NCI-H524 (cell line): ENCODE measurements at places on chromosomes 5 and 9.
A peak's percentile ranks its signal among the peaks of the same experiment; 100 is the strongest.

DNA sequence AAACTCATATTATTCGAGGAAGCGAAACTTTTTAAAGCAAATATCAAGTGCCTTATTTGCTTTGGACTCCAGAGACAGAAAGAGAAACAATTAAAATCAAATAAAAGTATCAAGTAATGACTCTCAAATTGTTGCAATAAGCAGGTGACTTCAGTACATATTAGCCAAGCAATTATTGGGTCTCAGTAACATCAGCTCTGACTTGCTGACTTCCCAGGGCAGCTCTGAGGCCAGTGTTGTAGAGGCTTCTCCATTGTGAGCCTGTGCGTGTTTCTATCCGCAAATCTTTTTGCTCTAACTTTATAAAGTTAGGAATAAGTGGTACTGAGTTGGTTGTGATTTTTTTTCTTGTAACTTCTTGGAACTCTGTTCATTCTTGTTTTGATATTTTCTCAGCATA, 186.8 kb upstream of the PRLR start:
- DNase-seq = no peak

- DNase-seq = no peak
Measured at GRCh38 chr5:858726-859125, 7.9 kb upstream of the ZDHHC11 start.

DNA sequence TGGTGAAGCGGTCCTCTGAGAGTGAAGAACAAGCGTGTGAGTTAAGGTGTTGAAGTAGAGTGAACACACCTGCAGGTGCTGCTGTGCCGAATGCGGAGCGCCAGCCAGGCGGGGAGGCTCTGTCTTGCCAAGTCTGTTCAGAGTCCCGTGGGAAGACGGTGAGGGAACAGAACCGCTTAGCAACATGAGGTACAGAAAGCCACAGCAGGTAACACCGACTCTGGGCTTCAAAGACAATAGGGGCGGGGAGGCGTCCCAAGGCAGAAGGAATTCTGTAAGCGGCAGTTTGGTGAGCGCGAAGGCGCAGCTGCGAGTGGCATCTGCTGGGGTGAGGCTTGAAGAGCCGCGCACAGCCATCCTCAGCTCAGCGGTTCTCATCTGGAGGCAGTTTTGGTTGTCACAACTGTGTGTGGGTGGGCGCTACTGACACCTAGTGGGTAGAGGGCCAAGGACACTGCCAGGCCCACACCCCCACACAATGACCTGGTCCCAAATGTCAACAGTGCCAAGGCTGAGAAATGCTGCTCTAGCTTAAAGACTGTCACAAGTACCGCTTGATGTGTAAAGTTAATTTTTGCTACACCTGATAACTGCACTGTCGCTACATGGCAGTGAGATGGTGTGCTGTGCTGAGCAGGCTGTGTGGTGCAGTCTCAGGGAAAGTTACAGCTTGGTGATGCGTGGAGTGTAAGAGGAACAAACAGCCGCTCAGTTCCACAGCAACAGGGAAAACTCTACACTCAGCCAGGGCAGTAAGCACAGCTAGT, 67.4 kb upstream of the TBC1D9B start:
- peak; percentile 94 for DNase-seq

DNA sequence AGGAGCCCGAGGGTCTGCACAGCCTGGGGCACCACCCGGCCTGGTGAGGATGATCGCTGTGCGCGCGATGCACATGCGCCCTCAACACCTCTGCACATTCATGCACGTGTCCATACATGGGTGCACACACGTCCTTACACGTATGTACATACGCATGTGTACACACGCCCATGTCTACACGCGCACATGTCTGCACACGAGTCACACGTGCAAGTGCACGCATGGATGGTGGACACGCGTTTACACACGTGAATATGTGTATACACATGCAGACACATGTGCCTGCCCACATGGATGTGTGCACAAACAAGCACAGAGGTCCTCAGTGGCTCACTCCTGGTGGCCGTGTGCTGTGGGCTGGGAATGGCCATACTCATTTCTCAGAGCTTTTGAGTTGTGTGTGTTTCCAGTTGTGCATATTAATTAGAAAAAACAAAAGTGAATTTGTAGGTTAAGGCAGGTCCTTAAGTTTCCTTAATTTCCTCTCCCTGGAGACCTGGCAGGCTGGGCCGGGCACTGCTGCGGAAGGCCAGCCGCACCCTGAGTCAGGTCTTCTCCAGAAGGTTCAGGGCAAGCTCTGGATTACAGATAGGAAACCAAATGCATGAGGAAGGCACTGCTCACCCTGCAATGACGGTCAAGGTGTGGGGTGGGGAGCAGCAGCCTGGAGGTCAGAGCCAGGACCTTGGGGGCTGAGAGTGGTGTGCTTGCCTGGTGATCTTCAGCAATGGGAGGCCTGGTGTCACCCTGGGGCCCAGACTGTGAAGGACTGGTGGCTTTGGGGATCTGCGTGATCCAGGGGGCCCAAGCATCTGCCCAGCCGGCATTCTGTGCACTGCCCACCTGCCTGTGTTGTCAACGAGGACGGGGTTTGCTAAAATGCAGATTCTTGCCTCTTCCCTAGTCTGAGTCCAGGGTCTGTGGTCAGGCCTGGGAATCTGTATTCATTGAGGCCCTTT, 1.3 kb upstream of the RNU6ATAC start:
- DNase-seq = no peak

DNA sequence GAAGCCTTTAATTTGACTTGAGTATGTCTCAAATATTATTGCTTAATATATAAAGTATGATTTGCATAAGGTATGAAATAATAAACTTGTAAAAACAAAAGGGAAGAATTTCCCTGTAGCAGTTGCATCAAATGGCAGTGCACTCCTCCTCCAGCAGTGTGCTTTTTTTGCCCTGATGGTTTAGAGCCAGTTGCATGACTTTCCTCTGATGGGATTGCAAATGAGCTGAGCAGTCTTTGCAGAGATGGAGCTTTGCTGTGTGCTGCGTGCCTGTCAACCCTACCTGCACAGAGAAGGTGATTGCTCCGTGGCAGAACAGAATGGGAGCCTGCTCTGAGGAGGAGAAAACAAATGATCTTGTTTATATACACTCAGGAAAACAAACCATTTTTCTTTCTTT, 22.7 kb upstream of the CATSPER3 start:
- DNase-seq = no peak

DNA sequence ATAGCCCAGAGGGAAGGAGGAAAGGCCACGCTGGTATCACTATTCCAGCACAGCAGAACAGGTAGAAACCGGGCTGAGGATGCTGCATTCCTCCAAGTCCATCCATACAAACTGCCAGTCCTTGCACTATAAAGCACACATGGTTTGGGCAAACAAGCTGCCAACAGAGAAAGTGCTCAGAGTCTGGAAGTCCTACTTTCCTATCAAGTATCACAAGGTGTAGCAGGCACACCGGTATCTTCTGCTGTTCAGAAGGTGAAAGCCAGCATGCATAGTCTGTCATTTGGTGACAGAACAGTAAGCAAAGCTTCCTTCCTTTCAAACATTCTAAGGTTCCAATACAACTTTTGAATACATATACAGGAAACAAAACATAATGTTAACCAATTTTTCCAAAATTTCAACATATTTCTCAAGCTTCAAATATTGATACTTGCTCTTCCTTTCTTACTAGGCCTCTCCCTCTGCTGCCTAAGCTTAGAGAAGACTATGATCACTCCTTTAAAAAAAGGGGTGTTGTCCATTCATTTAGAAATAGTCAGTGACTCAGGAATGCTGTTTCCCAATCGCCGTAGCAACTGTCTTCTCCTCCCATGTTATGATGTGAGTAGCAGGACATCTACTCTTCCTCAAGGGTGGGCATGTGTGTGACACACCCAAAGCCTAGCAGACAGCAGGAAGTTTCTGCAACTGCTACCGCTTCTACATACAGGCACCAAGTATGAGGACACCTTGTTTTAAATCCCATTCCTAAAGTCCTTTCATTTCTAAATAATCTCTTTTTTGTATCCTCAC, 14.7 kb downstream of the DIAPH1 start:
- no peak for DNase-seq

DNA sequence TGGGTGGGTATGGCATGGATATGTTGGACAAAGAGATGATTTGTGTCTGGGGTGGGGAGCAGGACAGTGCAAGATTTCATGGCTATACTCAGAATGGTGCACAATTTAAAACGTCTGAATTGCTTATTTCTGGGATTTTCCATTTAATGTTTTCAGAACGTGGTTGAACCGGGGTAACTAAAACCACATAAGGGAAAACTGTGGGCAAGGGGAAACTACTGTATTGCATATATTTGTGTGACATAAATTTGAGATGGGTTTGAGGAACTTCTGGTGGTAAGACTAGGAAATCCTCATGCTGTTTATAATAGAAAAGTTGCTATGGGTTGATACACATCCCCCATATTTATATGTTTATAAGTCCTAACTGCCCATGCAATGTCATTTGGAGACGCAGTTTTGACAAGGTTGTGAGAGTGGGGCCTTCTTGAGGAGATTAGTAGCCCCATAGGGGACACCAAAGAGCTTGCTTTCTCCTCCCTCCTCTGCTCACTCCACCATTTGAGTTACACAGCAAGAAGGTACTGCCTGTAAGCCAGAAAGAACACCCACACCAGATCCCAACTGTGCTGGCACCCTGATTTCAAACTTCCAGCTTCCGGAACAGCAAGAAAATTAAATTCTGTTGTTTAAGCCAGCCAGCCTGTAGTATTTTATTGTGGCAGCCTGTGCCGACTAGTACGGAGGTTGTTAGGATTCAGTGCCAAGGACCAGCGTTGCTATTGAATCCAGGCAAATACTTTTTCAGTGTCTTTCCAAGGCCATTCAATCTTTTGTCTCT, 2118.9 kb downstream of the MAT2B start:
- DNase-seq = no peak

- DNase-seq = no peak
Measured at GRCh38 chr9:5013374-5013773, 28.3 kb downstream of the JAK2 start.

DNA sequence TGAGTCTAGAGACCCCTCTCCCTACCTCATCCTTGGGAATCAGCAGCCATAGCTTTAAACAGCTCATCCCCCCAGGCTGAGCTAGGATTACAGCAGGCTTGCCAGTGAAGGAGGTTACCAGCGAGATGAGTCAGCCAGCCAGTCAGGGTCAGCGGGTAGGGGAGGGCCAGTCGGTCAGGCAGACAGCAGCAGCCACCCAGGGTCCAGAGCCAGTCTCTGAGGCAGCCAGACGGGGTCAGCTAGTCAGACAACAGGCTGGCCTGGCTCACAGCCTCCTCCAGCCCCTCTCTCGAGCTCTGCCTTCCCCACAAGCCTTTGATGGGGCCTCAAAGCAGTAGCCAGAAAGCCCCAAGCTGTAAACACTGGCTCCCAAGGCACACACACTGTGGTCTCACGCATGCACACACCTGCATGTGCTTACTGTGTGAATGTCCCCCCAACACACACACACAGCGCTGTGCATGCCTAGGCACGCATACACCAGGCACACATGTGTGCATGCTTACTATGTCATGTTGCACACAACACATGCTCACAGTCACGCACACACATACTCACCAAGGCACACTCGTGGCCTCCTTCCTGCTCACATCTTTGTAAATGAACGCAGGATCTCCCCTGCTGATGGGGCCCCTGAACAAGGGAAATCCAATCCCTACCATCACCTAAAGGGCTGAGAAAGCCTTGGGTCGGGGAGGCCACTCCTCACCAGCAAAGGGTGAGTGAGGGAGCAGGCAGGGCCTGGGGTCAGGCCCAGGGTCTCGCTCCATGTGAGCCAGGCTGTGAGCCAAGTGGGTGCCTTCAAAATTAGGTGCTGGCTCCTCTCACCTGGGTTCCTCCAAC, 28.2 kb upstream of the CPLX2 start:
- DNase-seq = no peak

GRCh38 chr9:86721226-86721781, 226.0 kb downstream of the GAS1 start:
- no peak for DNase-seq

GRCh38 chr9:85603936-85604335, 137.8 kb downstream of the AGTPBP1 start:
- DNase-seq = no peak

DNA sequence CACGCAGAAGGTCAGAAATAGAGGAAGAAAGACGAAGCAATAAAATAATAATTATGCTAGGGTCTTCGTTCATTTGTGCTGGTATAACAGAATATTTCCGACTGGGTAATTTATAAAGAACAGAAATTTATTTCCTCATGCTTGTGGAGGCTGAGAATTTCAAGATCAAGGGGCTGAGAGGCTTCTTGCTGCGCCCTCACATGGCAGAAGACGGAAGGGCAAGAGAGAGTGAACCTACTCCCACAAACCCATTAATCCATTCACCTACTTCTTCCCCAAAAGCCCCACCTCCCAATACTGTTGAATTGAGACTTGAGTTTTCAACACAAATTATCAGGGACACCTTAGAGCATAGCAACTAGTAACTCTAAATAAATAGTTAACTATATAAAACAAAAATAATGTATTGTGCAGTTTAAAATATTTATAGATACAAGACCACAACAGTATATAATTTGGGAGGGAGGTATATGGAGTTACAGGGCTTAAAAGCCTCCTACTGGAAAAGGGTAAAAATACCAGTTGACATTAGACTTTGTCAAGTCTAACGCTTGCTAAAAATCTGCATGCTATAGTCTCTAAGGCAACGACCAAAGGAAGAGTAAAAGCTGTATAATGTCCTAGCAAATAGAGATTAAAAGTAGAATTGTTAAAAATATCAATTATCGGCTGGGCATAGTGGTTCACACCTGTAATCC, 40.3 kb upstream of the NAA35 start:
- DNase-seq = no peak

DNA sequence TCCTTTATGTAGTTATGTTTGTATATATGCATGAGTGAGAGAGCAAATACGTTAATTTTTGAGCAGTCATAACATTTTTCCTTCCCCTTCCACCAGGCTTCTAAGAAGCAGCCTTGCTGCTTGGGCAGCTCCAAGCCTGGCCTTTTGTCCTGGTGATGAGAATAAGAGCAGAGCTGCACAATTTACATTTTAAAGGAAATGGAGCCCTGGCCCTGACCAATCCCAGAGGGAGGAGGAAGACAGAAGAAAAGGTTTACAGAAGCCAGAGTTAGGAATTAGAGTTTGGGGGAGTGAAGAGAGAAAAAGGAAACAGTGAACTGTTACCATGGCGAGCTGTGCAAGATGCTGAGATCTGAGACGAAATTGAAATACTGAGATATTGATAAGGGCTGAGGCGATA, 25.3 kb upstream of the EFNA5 start:
- no peak for DNase-seq

- DNase-seq = no peak
Measured at GRCh38 chr5:111214052-111214742, 10.0 kb upstream of the CAMK4 start.

DNA sequence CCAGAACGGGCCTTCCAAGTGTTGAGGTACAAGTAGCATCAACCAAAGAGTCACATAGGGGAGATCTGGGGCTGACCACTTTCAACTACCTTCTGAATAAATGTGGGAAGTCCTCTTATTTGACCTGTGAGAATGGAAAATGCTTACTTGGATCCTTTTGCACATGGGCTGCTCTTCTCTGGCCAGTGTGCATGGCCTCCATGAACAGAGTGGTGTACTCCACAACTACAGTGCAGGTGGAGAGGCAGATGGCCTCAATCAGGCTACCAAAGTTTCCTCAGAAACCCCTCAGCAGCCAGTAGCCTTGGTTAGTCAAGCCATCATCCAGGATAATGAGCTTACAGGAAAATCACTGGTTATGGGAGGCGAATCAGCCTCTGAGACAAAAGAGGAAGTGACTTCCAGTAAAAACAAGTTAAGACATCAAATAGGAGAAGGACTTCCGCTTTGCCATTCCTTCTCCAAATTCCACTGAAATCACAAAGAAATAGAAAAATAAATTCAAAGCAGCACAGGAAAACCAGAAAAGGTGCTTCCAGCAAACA, 18.3 kb upstream of the FCHO2 start:
- no peak for DNase-seq
